ENCODE measurements at places on chromosomes 1 and 21. TPM values are rescaled to one million over a fixed set of nuclear protein-coding genes. Genes with fewer than 3 reads are reported as not detected.

- DNase-seq: no peak
Observed at GRCh38 chr1:103561643-103562395, 9.6 kb upstream of the AMY2B start.

DNA sequence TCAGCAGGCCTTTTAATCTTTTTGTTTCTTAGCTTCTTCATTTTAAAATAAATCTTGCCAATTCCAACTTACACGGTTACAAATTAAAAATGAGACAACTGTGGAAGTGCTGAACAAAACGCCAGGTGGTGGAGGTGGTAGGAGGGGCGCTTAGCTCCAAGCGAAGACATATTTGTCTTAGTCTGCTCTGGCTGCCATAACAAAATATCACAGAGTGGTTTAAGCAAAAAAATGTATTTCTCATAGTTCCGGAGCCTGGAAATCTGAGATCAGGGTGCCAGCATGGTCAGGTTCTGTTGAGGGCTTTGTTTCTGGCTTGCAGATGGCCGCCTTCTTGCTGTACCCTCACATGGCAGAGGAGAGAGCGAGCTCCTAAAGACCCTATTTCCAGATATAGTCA lies 14.9 kb downstream of the IER5 start:
- DNase-seq: no peak

GRCh38 chr1:188022661-188023060 lies 1193.9 kb downstream of the PLA2G4A start:
- DNase-seq: no peak

TTC13 gene
- total RNA-seq: 9.7 TPM

GRCh38 chr21:34933609-34934335 lies 115.3 kb downstream of the RUNX1 start:
- peak; percentile 18 for DNase-seq

MAP3K21 gene
- total RNA-seq: 0.44 TPM

GRCh38 chr21:31479222-31479621 lies 135.2 kb upstream of the TIAM1 start:
- DNase-seq: no peak

GRCh38 chr1:4083231-4084047 lies 183.4 kb upstream of the C1orf174 start:
- no peak for DNase-seq

- no peak for DNase-seq
Observed at GRCh38 chr21:38859852-38860251, 54.1 kb downstream of the ETS2 start.

EGLN1 gene
- 71.6 TPM for total RNA-seq

- no peak for DNase-seq
Observed at GRCh38 chr1:64282351-64282750, 78.9 kb downstream of the UBE2U start.

GPR3 gene
- total RNA-seq: under 0.01 TPM

- DNase-seq: no peak
Observed at GRCh38 chr21:40472013-40472412, 374.9 kb downstream of the DSCAM start.

DNA sequence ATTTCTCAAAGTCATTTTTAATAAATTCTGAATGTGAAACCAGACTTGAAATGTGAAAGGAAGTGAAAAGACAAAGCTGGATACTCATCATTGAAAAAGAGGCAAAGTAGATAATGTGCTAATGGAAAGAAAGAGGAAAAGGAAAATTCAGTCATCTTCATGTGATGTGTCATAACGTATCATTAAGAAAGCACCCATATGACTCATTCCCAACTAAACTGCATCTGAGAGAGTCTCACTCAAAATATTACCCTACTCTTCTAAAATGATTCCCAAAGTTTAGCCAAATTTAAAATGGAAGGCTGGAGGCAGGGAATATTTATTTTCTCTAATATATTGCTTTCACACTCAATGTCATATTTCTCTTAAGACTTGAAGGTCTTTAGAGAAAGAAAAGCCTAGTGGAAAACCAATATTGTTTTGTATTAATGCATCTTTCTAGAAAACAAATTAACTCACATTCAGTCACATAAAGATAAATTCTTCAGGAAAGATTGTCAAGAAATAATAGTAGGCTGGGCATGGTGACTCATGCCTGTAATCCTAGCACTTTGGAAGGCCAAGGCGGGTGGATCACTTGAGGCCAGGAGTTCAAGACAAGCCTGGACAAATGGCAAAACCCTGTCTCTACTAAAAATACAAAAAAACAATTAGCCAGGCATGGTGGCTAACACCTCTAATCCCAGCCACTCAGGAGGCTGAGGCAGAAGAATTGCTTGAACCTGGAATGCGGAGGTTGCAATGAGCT lies 129.9 kb downstream of the SLC30A10 start:
- DNase-seq: peak; percentile 3

DNA sequence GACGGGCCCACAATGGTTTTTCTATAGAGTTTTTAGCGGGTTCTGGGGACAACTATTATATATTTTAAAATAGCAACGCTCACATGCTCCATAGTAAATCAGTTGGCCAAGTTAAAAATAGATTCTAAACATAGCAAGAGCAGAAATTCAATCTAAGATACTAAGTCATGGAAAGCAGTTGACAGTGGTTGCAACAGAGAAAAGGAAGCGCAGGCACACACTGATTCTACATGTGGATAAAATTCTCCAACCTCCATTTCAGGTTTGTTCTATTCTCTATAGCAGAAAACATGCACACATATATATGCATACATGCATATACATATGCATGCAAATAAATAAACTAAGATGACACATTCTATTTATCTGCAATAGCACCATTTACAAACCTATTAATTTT lies 89.6 kb upstream of the HNRNPU start:
- no peak for DNase-seq

AUNIP gene
- 0.60 TPM for total RNA-seq

DNA sequence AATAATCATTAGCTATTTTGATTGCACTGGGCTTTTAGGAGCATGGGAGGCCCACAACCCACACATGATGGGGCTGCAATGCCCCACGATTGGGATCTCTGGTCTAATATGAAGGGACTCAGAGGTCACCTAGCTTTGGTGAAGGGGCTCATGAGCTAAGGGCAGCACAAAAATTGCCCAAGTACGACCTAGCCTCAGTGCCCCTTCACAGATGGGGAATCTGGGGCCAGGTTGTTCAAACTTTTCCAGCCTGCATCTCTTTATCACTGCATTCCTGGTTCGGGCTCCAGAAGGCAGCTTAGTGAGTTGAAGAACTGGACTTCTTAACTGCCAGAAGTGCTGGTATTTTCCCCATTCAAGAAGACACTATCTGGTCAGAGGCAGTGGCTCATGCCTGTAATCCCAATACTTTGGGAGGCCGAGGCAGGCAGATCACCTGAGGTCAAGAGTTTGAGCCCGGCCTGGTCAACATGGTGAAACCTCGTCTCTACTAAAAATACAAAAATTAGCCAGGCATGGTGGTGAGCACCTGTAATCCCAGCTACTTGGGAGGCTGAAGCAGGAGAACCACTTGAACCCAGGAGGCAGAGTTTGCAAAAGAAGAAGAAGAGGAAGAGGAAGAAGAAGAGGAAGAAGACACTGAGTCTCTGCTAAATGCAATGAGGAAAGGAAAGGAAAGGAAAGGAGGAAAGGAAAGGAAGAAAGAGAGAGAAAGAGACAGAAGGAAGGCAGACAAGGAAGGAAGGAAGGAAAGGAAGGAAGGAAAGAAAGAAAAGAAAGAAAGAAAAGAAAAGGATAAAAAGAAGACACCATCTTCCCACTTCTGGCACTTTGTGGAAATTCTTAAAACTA lies 258.5 kb upstream of the IRF2BP2 start:
- no peak for DNase-seq

DNA sequence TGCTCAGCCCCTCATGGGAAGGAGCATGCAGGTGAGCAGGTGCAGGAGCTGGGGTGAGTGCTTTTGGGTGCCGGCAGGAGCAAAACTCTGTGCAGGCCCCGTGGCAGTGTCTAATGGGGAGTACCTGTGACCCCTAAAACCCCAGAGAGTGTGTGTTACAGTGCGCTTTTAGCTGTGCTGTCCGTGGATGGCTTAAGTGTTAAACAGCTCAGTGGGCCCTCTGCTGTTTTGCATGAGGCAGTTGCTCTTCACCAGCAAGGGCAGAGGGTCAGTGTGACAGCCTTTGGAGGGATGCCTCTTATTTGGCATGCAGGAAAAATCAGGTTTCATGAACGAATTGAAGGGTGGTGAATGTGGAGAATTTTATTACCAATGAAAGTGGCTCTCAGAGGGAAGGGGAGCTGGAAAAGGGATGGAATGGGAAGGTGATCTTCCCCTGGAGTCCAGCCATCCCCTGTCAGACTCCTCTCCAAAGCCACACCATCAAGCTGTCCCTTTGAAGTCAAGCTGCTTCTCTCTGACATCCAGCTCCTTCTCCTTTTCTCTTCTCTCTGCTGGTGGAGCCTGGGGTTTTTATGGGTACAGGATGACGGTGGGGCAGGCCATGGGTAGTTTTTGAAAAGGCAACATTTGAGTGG lies 17.0 kb upstream of the ALG14 start:
- DNase-seq: no peak

DNA sequence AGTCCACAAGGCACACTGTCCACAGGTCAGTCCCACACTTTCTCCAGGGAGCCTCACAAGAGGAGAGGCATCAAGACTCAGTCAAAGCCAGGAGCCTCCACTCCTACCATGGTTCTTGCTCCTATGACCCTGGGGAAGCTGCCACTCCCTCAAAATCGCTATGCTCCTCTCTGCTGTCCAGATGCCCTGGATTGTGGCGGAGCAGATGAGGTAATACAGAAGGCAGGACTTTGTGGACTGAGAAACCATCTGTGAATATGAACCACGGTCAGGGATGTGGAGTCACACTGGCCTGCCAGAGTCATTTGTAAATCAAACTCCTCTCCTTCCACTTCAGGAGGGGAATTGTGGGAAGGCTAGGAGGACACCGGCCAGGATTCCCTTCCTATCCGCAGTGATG lies 20.6 kb downstream of the VWA5B1 start:
- no peak for DNase-seq

GRCh38 chr1:243291292-243291691 lies 35.5 kb downstream of the SDCCAG8 start:
- DNase-seq: no peak

DNA sequence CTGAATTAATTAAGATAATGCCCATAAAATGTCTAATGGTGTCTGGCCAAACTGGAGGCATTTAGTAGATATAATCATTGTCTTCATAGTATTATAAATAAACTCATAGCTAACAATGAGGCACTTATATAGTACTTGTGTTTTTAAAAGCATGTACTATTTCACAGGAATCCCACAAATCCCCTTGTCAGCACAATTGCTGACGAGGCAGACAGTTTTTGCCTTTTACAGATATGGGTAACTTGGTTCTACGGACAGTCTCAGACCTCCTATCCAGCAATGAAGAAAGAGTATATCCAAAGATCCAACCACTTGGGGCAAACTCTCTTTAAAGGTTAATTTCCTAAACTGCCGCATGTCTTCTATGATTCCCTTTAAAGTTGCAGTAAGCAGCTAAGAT lies 73.7 kb downstream of the ATP1B1 start:
- no peak for DNase-seq

GRCh38 chr1:66521721-66522365 lies 12.1 kb upstream of the SGIP1 start:
- peak; percentile 72 for DNase-seq

DNA sequence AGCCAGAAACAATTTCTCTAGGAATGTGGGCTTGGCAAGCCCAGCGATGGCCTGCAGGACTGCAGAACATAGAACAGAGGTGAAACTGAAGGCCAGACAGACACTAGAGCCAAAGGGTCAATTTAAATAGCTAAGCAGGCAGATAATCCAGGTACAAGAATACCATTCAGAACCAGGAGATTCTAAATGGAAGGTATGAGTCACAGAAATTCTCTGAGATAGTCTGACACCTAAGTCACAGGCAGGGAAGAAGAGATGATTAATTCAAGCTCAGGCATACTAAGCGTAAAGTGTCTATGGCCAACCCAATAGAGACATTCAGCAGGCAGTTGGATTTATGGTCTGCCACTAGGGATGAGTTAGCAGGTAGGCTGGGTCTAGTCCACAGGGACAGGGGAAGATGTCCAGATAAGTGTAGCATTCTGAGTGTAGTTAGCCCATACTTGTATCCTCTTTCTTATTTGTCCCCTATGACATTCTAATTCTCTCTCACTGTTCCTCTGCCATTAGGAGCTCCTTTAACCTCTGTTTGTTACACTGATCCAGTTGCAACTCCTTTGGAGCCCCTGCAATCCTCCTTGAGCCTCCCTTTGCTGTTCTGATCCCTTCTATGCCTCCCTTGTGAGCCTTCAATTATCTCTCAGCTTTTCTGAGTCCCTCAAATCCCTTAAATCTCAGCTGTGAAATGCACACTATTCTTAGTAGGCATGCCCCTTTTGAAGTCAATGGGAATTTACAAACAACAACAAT lies 383.8 kb downstream of the LMO4 start:
- DNase-seq: no peak

DNA sequence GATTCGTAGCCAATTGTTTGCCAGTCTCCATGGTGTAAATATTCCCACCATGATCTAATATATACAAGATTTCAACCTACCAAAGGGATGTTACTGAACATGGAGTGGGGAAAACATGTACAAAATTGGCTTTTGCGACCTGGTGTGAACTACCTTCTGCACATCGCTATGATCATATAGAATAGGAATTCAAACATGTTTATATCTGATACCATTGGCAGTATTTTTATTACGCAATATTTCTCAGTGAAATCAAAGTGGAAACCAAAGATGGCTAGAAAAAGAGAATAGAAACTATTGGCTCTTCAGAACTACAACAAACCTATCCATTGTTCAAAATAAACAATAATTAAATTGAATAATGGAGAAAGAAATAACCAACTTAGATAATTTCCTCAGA lies 285.1 kb downstream of the TPR start:
- no peak for DNase-seq

- DNase-seq: no peak
Observed at GRCh38 chr1:186297439-186298045, 77.5 kb downstream of the TPR start.

GRCh38 chr1:206703661-206704060 lies 19.0 kb downstream of the MAPKAPK2 start:
- DNase-seq: no peak

GRCh38 chr1:36735939-36736730 lies 253.4 kb upstream of the CSF3R start:
- DNase-seq: no peak

GREM2 gene
- not detected for total RNA-seq

DNA sequence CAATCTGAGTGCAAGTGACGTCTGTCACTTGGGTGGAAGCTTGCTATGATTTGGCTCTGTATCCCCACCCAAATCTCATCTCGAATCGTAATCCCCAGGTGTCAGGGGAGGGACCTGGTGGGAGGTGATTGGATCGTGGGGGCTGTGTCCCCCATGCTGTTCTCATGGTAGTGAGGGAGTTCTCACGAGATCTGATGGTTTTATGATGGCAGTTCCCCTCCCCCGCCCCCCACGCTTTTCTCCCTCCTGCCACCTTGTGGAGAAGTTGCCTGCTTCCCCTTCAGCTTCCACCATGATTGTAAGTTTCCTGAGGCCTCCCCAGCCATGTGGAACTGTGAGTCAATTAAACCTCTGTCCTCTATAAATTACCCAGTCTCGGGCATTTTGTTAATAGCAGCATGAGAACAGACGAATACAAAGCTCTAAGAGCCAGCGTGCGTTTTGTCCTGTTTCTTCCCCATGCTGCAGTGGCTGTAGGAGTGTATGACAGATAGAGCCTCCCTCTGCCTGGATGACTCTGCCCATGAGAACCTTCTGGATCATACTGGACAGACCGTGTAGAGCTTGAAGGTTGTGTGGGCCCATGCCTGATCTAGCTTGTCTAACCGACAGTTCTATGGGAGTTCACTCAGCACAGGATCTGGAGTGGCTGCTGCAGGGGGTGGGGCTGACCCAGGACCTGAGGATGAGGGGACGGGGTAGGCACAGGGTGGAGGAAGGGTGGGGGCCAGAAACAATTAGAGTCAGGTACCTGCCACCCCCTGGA lies 139.7 kb upstream of the ERRFI1 start:
- no peak for DNase-seq

RPAP2 gene
- 1.7 TPM for total RNA-seq
